ENCODE measurements at places on chromosomes 5 and 9.

DNA sequence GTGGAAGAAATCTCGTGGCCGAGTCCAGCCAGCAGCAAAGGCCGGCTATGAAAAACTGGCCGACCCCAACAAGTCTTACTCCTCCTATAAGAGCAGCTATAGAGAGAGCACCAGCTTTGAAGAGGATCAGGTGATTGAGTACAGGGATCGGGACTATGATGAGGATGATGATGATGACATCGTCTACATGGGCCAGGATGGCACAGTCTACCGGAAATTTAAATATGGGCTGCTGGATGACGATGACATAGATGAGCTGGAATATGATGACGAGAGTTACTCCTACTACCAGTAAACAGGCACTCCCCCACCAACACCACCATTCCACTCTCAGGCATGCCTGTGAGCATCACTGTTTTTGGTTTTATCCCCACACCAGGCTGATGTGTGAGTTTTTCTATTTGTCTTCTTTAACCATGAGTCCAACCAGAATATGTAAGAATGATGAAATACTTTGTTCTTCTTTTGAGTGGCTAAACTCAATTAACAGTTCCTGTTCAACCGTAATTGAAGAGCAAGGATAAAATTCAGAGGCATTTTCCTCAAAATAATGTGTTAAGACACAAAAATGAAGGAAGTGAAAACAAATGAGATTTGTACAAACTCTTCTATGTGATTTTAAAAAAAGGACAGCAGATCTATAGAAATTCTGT, 35.5 kb downstream of the RFK start:
- H3K4me3 ChIP-seq, result no peak overlapping the region
- DNase-seq, result no peak
- peak overlapping the region; percentile 51 for H3K27ac ChIP-seq

- H3K36me3 ChIP-seq, result no peaks in the 10 kb centered on the region
- no peaks in the 10 kb centered on the region for H3K27me3 ChIP-seq
Measured at GRCh38 chr5:127599847-127600246, 49.0 kb upstream of the CTXN3 start.

- no peaks in the 10 kb centered on the region for H3K4me1 ChIP-seq
- DNase-seq, result no peak
- no peak overlapping the region for H3K4me3 ChIP-seq
- H3K27ac ChIP-seq, result no peak overlapping the region
Measured at GRCh38 chr9:9275601-9276000, 1337.2 kb downstream of the PTPRD start.

DNA sequence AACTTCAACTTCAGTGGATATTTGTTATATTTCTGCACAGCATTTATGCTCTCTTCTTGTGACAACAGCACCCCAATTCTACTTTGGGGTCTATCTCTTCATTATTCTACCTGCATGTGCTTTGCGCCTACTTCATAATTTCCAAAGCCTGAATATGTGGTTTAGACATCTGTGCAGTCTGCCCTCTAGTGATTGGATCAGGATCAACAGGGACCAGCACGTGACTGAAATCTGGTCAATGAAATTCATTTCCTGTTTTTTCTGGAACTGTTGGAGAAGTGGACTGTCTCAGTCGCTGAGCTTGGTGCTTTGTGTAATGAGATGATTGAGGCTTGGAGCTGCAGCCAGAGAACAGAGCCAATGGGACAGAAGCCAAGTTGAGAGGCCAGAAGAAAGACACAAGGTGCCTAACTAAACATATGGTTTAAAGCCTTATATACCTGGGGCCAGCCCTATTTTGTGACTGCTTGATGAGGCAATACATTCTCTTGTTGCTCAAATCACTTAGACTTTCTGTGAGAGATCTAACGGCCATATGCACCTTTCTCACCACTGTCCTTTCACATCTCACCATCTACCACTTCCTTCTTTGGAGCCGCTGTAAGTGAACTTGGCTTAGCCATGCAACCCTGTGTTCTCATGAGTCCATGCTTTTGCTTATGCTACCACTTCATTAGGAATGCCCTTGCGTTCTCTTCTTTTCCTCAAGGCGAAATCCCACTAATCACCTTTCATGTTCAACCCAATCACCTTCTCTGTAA, 68.8 kb upstream of the PPP2R2B start:
- H3K4me3 ChIP-seq, result no peak overlapping the region
- H3K4me1 ChIP-seq, result no peaks in the 10 kb centered on the region
- H3K36me3 ChIP-seq, result no peaks in the 10 kb centered on the region
- peak; percentile 14 for DNase-seq
- H3K27ac ChIP-seq, result no peak overlapping the region
- H3K27me3 ChIP-seq, result no peaks in the 10 kb centered on the region

Measured in K562 (cell line).